ENCODE measurements at places on chromosomes 2 and 18.

DNA sequence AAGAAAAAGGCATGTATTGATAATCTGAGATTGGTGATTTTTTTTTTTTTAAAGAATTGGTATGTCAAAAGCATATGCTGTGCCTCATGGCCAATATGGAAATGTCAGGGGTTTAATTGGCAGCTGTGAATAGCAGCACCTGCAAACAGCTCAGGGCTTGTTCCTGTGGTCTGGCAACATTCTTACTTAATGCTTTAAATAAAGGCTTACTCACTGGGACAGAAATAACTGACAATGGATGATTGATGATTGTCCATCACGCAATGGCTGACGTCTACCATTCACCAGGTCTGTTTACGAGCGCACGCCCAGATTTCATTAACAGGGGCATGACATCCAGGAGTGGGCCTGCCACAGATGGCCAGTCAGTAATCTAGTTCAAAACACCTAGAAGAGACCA, 66.7 kb downstream of the ETAA1 start:
- no peak for DNase-seq

DNA sequence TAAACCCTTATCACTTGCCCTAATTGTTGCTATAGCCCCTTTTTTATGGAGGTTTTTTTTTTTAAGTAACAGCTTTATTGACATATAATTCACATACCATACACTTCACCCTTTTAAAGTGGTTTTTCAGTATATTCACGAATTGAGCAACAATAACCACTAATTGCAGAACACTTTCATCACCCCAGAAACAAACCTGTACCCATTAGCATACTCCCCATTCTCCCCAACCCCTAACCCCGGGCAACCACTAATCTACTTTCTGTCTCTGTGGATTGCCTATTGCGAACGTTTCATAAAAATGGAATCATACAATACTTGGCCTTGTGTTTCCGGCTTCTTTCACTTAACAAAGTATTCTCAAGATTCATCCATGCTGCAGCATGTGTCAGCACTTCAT, 213.6 kb downstream of the ATAD2B start:
- no peak for DNase-seq

DNA sequence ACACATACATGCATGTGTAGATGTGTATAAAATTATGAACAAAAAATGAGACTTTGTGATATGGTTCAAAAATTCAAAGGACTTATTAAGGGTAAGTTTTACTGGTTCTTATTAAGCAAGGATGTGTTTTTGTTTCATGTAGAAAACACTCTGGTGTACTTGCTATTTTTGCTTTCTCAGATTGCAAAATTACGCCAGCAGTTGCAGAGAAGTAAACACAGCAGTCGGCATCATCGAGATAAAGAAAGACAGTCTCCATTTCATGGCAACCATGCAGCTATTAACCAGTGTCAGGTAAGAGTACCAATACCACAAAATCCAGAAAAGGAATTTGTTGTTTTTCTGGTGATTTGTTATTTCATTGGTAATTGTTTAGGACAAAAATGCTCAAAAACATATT, 91.3 kb downstream of the FAM117B start:
- DNase-seq, result no peak

GRCh38 chr2:207501802-207502576, 27.8 kb upstream of the CREB1 start:
- no peak for DNase-seq

DNA sequence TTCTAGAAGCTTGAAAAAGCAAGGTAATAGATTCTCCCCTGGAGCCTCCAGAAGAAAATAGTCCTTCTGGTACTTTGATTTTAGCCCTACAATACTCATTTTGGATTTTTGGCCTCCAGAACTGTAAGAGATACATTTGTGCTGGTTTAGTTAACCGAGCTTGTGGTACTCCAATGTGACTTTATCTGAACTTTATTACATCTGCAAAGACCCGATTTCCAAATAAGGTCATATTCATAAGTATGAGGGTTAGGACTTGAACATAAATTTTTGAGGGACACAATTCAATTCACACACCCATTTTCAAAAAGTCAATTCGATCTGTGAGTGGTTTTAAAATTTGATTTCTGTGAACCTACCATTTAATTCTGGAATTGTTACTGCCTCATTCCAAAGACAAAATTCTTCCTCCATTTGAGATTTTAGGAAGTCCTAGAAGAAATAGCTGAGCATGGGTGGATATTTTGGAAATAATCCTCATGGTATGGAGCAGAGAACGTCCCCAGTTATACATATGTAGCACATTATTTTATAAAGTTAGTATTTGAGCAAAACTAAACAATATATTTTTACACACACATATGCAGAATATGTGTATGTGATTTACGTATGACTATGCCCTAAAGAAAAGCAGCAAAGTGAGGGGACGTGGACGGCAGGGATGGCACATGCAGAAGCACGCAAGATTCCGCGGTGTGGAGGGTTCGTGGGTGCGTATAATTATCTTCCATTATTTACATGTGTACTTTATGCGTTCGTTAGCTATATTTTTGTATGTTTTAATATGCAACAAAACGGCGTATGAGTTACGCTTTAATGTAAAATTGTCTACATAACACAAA, 905 bp upstream of the NUP35 start:
- no peak for DNase-seq

- no peak for DNase-seq
These were observed 133.0 kb upstream of the EML6 start for GRCh38 chr2:54590216-54591120.

GRCh38 chr2:60148716-60149115, 404.7 kb downstream of the BCL11A start:
- DNase-seq, result no peak

- no peak for DNase-seq
These were observed 72.6 kb downstream of the CTAGE1 start for GRCh38 chr18:22344908-22345670.

DNA sequence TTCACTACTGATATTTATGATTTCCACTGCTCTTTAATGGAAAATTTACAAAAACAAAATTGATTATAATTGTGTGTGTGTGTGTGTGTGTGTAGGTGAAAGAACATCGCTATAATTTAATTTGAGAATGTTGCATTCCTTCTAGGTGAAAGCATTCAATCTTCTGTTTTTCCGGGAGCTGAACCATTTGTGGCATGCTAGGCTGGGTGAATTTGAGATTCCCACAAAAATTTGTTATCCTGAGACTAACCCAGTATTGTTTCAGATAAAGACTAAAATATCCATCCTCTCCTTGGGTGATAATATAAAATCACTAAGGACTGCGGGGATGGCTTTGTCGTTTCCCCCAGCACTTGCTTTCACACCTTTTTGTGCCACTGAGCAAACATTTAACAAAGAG, 911.2 kb upstream of the PIK3C3 start:
- no peak for DNase-seq

DNA sequence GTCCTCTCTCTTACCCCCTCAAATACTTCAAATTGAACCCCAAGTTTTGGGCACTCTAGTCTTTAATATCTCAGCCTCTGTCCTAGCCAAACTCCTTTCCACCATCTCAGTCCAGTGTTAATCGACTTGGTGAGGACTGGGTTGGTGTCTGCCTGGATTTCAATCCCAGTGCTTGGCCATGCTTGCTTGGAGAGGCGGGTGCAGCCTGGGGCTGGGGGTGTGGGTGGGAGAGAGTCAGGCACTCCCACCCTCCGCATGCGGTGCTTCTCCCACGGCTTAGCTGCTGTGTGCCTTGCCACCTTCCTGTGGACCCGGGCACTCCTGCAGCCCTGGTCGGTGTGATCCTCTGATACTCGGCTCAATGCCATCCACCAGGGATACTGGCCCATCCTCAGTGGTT, 220.8 kb upstream of the HDAC4 start:
- DNase-seq, result no peak

DNA sequence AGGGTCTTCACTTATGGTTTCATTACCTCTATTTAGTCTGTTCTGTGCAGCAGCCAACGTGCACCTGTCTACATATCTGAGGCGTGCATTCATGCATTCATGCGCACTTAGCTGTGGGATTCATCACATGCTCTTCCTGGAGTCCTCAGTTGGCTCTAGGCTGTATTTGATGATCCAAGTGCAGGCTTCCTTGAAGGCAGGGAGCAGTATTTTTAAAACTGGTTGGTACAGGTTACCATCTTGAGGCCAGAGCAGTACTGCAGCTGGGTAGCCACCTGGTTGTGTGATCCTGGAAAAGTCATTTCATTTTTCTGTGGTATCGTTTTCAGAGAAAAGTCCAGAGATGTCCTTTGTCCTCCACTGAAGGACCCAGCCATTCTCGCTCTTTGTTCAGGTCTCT, 109.8 kb downstream of the EN1 start:
- no peak for DNase-seq

DNA sequence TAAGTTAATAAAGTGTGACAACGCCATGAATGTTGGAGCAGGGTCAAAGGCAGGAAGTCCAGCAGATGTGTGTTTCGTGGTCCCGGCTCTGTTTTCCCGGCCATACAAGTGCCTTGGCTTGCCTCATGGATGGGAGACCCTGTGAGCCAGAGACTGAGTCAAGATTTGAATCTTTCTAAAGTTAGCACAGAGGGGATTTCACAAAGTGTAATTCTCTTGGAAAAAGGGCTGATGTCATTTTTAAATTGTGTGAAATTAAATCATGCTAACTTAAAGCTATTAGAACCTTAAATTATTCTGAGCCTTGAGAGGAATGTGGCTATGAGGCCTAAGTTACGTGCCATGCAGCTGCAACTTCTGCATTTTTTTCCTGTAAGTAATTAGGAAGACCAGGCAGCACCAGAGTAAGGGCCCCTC, 38.3 kb upstream of the RALBP1 start:
- DNase-seq, result peak; percentile 16

Data from AG08396 (cell line).